RWPE2 (cell line): ENCODE measurements at places on chromosomes 2 and 18.

DNA sequence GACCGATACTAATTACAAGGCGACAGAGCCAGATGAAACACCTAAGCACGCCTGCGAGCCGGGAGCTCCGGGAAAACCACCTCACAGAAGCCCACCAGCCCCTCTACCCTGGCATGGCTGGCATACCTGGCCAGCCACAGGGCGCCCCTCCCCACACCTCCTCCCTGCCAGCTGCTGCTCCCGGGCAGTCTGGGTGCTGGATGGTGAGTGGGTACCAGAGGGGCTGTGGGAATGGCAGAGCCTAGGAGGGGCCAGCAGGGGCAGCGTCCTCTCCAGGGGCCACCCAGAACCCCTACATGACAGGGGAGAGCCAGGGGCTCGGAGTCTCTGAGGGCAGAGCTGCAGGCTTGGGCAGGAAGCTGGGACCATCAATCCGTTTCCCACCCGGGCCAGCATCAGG lies 58.7 kb upstream of the GPC1 start:
- DNase-seq = no peak

- no peak for DNase-seq
Observed at GRCh38 chr18:79687806-79688205, 8.2 kb downstream of the CTDP1 start.

DNA sequence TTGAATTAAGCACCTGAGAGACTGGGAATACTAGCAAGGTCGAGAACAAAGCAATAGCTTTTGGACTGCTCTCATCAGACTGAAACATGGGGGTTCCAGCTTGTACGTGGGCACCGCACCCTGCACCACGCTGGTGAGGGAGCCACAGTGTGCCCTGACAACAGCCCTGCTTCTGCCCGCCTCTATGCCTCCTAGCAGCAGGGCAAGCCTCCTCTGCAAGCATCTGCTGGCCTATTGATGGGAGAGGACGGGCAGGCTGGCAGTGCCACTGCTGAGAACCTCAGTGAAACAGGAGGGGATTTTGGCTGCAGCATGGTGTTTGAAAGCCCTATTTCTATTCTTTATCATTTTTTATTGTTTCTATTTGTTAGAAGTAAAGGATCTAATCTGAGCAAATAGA lies 146.1 kb upstream of the OTOS start:
- no peak for DNase-seq

DNA sequence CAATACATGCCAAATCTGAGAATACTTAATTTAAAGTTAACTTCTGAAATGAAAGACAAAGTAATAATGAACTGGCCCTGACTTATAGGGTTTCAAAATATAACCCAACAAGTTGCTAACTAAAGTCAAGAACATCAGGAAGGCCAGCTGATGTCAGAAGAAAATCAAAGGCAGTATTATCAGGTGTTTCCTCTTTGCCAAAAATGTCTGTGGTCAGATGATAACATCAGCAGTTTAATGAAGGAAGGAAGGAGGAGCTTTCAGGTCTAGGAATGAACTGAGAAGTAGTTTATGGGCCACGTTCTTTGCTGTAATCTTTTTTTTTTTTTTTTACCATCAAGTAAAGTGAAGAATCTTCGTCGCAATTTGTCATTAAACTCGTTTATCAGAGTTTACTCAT lies 40.9 kb downstream of the CDH2 start:
- DNase-seq = no peak

GRCh38 chr2:160376576-160376975 lies 117.0 kb downstream of the RBMS1 start:
- DNase-seq = no peak

GRCh38 chr2:233400961-233401360 lies 46.7 kb downstream of the DGKD start:
- no peak for DNase-seq

GRCh38 chr2:236696834-236697233 lies 127.2 kb downstream of the ACKR3 start:
- DNase-seq = no peak

- no peak for DNase-seq
Observed at GRCh38 chr18:34322365-34323289, 97.9 kb upstream of the NOL4 start.

DNA sequence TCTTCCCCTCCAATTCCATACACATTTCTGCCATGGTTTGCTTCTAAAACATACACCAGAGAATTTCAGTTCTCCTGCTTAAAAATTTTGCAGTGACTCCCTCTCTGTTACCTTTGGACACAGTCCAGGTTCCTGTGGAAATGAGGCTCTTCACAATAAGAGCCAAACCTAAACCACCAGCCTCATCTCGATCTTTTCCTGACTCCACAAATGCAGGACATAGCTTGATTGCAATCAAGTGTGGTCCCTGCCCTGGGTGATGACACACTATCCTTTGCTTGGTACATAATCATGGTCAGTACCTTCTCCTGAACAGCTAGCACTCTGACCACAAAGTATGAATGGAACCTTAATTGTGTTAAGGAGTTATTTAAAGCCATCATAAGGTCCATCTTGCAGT lies 134.9 kb upstream of the CHAC2 start:
- DNase-seq = no peak

- DNase-seq = no peak
Observed at GRCh38 chr2:146777181-146777580, 1067.6 kb upstream of the ACVR2A start.

- DNase-seq = no peak
Observed at GRCh38 chr2:119170504-119170903, 12.0 kb upstream of the C1QL2 start.

GRCh38 chr18:3720159-3720558 lies 270.2 kb downstream of the TGIF1 start:
- DNase-seq = no peak

GRCh38 chr18:68679528-68679927 lies 35.4 kb downstream of the TMX3 start:
- DNase-seq = no peak
